HEK293T (cell line): ENCODE measurements at places on chromosomes 5 and 9.

DNA sequence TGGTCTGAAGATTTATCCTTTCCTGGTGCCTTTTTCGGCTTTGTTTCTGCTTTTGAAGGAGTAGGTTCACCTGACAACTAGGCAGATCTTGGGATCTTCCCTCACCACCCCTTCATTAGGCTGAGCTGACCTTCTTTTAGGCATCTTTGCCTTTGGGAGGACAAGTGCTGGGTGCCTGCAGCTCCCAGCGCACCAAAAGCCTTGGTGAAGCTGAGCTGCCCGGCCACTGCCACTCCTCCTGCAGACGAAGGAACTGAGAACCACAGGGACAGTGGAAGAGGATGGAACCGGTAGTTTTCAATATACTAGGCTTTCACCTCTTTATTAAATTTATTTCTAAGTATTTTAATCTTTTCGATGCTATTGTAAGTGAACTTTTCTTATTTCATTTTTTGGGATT, 16.8 kb upstream of the MARCOL start:
- DNase-seq, result no peak

DNA sequence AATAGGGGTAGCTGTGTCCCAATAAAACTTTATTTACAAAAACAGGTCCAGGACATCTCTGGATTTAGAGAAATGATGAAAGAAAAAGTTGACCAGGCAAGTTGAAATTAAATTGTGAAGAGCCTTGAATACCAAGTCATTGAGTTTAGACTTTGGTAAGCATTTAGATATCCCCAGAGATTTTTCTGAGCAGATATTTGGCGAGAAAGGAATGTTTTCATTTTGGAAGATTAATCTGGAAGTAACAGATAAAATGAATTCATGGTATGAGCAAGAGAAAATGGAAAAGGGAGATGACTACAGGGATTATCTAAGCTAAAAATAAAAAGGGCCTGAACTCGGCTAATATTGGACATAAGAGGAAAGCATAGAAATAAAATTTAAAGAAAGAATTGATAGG, 157.6 kb downstream of the ACTL7B start:
- DNase-seq, result no peak

GRCh38 chr9:31153250-31153840, 1231.1 kb upstream of the ACO1 start:
- DNase-seq, result no peak

DNA sequence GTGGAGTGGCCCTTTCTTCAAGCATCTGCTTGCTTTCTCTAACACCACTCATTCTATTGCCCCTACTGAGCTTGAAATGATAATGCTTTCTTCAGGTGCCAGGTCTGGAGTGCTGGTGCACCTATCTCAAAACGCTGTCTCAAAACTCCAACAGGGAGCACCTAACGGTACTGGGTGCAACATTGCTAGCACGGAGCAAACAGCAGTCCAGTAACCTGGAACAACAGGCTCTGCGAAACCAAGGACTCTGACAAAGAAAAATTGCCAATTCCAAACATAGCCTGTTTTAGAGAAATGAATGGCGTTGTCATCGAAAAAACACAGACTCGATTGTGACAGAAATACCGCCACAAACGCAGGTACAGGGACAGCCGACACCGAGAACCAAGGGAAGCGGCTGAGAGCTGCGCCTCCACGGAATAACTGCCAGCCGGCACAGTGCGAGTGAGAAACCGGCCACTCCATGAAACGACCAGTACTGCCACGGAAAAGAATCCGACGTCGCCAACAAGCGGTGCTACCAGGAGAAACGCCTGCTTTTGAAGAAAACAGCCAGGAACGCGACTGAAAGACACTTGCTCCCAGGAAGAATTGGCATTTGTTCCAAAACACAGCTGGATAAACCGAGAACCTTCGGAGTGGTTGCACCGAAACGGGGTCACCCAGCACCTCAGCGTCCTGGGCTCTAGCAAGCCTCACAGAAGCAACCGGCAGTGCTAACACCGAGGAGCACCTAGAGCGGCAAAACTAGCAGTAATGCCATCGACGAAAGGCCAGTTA, 3.1 kb downstream of the ANXA2R start:
- no peak for DNase-seq

DNA sequence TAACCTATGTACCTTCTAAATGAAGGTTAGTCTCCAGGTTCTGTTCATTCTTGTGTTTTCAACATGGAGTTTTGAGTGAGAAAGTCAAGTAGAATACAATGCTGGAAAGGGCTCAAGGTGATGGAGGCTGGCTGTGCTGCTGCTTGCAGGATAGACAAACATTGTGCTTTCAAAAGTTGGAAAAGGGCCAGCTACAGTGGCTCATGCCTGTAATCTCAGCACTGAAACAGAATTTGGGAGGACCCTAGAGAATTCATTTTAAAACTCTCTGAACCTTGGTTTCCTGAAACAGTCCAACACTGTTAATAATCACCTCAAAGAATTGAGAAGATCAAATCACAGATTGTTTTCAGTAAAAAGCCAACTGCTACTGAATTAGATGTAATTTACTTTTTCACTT, 15.4 kb upstream of the IARS1 start:
- DNase-seq, result no peak

- no peak for DNase-seq
Measured at GRCh38 chr5:68353605-68354004, 138.0 kb downstream of the PIK3R1 start.

GRCh38 chr5:158464383-158464782, 605.4 kb upstream of the CLINT1 start:
- DNase-seq, result no peak

- DNase-seq, result no peak
Measured at GRCh38 chr9:117480253-117480652, 65.4 kb upstream of the ASTN2 start.

DNA sequence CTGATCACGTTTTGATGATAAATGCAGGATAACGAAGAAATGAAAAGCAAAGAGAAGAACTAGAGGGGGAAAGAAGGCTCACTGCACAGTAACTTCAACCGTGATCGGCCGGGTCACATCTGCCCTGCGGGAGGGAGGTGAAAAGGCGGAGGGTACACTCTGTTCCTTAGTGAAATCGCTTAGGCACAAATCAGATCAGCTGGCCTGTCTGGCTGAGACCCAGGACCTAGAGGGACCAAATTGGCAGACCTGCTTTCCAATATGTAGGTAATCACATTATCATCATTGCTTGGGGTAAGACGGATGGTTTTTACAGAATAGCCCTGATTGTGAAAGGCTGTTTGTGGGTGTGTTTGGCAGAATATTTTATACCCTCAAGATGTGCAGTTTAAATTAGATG, 82.2 kb downstream of the SLC28A3 start:
- no peak for DNase-seq

- DNase-seq, result no peak
Measured at GRCh38 chr9:107378006-107378405, 94.9 kb downstream of the RAD23B start.

- no peak for DNase-seq
Measured at GRCh38 chr9:629146-629545, 212.4 kb upstream of the DMRT1 start.

GRCh38 chr9:123964761-123965160, 34.8 kb upstream of the DENND1A start:
- no peak for DNase-seq

DNA sequence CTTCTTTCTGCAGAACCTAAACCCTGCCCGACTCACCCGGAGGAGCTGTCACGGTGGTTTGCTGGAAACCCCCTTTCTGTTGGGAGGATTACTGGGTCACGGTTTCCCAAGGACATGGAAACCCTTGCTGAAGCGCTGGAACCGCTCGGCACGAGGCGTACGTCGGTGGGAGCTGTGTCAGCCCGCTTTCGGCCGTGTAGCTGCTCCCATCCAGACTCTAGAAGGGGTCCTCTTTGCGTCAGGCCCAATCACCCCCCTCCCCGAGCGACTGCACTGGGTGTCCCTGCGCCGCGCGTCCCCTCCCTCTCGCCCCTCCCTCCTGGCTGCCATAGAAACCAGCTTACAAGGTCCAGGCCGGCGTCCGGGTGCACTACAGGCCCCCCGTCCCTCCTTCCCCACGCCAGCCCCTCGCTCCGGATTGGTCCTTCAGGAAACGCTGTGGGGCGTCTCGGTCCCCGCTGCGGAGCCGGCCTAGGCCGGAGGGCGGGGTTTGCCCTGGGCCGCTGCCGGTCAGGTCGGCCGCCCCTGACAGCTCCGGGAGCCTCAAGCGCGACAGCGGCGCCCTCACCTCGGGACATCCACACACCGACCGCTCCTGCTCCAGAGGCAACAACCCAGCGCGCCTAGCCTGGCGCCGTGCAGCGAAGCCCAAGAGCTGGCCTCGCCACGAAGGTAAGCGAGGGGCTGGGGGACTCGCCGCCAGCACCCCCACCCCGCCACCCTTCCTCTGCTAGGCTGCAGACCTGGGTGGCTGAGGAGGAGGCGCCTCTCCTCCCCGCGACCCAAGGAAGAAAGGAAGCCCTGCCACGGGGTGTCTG, at the start of gene NIM1K:
NIM1K (plus strand) TSS at position 486 of the 818 bp plus-strand sequence. CDS start 53,551 bp downstream, outside the sequence.
- DNase-seq, result peak; percentile 65

- DNase-seq, result no peak
Measured at GRCh38 chr5:57085306-57086081, 88.4 kb upstream of the GPBP1 start.

- no peak for DNase-seq
Measured at GRCh38 chr9:114488398-114489129, 16.7 kb downstream of the WHRN start.

DNA sequence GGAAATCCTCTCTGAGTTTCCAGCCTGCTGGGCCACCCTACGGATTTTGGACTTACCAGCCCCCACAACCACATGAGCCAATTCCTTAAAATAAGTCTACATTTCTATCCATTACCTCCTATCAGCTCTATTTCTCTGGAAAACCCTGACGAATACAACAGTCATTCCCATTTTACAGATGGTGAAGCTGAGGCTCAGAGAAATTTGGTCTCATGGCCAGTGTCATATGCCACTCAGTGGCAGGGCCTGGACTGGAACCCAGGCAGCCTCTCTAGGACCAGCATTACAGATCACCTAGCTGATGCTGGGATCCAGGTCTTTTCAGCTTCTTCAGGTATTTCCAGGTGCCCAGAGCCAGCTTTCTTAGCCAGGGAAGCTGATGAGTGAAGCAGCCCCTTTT, 45.0 kb upstream of the SH3PXD2B start:
- DNase-seq, result no peak
